ENCODE measurements at places on chromosomes 6 and 20.
A peak's percentile ranks its signal among the peaks of the same experiment; 100 is the strongest.

- DNase-seq = no peak
Observed at GRCh38 chr6:117138920-117139319, 126.4 kb upstream of the VGLL2 start.

- no peak for DNase-seq
Observed at GRCh38 chr6:88295663-88296062, 129.5 kb upstream of the CNR1 start.

DNA sequence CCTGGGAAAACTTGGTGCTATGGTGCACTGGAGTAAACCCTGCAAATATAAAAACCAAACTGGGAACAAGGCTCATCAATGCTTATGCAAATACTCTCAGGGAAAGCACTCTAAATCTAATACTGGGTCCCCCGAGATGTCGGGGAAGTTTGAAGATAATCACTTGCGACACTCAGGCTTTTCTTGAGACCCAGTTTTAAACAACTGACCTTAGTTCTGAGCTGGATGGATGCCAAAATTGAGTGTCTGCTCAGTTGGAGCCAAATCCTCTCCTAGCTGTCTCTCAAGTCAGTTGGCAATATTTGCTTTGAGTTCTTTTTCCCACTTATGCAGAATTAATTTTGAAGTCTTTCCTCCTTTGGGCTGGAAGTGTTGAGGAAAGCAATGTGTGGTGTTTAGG is 75.5 kb upstream of the CD2AP start:
- no peak for DNase-seq

DNA sequence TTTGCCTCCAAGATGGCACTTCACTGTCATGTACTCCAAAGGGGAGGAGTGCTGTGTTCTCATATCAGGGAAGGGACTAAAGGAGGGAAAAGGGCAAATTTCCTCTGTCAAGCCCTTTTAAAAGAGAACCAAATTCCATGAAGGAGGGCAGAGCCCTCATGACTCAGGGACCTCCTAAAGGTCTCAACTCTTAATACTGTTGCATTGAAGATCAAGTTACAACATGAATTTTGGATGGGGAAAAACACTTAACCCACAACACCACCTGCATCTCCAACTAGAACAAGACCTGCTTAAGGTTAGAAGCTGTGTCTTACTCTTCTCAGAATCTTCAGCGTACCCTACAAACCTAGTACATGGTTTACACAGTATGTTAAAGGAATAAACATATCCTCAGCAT is 23.7 kb upstream of the FBXO30 start:
- no peak for DNase-seq

- DNase-seq = no peak
Observed at GRCh38 chr6:163128324-163128723, 286.2 kb upstream of the QKI start.

- DNase-seq = peak; percentile 85
Observed at GRCh38 chr20:46363874-46364669, 42.3 kb downstream of the ELMO2 start.
